ENCODE measurements at places on chromosomes 12 and 14.
A peak's percentile ranks its signal among the peaks of the same experiment; 100 is the strongest.

- DNase-seq = no peak
These were observed 40.9 kb downstream of the PELI2 start for GRCh38 chr14:56159066-56159465.

DNA sequence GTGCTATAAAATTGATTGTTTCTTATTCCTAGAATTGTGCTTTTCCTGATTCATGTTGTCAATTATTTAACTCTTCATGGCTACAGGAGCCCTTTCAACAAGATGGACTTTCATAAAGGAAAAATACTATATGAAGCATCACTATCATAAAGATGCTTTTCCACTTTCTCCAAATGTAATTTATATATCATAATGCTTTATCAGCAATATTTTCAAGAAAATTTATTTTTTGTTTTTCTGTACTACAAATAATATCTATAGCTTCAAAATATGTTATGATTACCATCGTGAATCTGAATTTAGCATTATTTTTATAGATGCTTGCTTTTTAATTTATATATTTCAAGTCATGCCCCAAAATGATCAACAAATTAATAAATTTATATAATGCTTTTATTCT lies 873.5 kb upstream of the LRFN5 start:
- no peak for DNase-seq

GRCh38 chr12:18754124-18754707 lies 16.3 kb downstream of the CAPZA3 start:
- no peak for DNase-seq

- no peak for DNase-seq
These were observed 35.8 kb downstream of the NFKBIA start for GRCh38 chr14:35368583-35369392.

DNA sequence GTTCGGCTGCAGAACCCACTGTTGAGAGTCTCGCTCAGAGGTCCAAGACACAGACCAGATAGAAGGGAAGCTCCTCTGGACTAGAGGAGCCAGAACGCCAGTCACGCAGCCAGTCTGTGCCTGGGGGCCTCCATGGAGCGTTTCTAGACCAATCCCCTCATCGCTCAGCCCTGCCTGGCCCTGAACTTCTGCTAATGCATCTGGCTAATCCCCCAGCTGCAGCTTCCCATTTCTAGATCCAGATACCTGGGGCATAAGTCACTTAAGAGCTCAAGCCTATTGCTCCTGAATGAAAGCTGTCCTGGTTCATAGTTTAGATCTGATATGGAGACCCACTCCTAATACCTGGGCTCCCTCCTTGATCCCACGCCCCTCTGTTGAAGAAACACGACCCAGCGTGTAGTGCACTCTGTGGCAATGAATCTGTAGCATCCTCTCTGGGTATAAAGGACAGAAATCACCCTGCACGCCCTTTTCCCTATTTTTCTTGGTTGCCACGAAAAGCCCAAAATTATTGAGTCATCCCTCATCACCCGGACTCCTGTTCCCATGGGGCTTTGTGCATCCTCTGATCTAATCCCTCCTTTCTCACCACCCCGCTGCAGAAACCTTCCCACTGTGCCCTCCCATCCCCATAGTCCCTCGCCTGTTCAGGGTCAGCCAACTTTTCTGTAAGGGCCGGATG lies 341.6 kb upstream of the FKBP4 start:
- no peak for DNase-seq

DNA sequence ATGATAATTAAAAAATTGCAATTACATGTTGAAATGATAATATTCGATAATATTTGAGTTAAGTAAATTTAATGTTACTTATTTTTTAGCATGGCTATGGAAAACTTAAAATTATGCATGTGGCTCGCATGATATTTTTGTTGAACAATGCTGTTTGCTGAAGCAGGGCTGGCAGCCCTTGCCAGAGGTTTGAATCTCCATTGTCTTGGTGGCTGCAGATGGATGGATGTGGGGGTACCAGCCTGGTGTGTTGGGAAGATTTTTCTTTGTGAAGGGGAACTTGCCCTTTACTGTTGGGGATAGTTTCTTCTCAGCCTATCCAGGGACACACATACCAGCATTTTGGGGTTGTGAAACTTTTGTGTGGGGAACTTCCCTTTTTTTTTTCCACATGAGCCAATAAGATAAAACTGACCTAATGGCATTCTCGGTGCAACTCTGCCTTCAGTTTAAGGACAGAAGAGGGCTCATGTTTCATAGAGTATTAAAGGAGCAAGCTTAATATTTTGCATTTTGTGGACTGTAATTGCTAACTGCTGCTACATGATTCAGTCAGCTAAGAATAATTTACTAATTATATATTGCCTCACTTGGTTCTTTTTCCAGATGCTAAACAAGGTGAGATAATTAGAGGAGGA lies 8.8 kb downstream of the RASSF3 start:
- DNase-seq = no peak

- DNase-seq = no peak
These were observed 6.0 kb upstream of the IRF9 start for GRCh38 chr14:24155100-24155499.

DNA sequence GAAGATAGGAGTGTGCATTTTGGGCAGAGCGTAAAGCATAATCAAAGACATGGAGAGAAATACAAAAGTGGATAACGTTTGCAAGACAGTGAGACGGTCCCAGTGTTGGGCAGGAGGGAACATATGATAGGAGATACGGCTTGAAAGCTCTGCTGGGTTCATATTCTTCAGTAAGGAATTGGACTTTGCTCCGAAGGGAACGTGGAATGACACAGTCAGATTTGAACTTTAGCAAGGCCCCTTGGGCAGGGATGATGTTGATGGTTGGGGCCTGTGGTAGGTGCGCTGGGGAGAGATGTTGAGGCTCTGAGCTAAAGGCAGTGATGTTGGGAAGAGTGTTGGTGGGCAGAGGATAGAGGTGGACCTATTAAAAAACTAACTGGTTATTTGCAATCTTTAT lies 143.5 kb upstream of the TBX3 start:
- no peak for DNase-seq

GRCh38 chr12:69324797-69325466 lies 23.2 kb upstream of the LYZ start:
- no peak for DNase-seq

DNA sequence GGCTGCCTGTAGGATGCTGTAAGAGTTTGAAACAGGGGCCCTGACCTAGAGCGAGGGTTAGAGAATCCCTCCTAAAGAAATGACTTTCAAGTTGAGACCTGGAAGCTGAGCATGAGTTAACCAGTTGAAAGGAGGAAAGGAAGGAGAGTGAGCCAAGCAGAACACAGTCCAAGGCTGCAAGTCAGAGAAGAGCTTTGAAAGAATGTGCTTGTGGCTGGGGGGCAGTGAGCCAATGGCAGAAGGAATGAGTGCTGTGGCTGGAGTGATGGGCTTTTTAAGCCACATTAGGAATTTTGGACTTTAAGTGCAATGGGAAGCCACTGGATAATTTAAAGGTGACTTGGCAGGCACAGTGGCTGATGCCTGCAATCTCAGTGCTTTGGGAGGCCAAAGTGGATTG lies 18.1 kb downstream of the CDKN1B start:
- DNase-seq = no peak

DNA sequence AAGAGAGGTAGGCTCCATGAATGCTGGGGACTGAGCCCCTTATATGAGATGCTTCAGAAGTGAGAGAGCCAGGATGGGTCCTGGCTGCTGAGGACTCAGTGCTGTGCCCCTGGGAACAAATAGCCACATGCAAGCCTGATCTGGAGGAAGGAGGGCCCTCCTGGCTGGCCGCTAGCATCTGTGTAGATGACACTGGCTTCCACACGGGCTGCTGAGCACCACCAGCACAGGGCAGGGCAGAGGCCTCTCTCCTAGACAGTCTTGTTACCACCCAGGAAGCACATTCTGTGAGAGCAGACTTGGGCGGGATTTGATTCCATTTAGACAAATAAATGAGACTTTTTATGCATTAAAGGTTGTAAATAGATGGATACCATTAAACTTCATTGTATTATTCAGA lies 48.0 kb downstream of the ZNF664 start:
- DNase-seq = no peak

DNA sequence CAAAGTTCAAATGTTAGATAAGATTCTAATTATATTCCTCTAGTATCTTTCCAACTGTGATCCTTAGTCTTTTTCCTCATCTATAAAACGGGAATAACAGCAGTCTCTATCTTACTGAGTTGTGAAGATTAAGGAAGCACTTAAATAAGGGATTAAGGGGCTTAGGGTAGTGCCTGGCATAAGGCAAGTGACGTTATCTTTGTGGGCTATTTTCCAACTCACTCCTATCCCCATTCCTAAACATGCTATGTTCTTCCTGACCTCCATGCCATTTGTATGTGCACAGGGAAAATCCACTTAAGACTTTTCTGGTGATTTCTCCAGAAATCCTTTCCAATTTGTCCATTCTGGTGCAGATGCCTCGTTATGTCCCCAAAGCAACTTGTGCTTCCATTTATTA lies 33.3 kb downstream of the SUPT16H start:
- no peak for DNase-seq

GRCh38 chr14:104105071-104105821 lies 19.7 kb downstream of the ASPG start:
- DNase-seq = no peak

DNA sequence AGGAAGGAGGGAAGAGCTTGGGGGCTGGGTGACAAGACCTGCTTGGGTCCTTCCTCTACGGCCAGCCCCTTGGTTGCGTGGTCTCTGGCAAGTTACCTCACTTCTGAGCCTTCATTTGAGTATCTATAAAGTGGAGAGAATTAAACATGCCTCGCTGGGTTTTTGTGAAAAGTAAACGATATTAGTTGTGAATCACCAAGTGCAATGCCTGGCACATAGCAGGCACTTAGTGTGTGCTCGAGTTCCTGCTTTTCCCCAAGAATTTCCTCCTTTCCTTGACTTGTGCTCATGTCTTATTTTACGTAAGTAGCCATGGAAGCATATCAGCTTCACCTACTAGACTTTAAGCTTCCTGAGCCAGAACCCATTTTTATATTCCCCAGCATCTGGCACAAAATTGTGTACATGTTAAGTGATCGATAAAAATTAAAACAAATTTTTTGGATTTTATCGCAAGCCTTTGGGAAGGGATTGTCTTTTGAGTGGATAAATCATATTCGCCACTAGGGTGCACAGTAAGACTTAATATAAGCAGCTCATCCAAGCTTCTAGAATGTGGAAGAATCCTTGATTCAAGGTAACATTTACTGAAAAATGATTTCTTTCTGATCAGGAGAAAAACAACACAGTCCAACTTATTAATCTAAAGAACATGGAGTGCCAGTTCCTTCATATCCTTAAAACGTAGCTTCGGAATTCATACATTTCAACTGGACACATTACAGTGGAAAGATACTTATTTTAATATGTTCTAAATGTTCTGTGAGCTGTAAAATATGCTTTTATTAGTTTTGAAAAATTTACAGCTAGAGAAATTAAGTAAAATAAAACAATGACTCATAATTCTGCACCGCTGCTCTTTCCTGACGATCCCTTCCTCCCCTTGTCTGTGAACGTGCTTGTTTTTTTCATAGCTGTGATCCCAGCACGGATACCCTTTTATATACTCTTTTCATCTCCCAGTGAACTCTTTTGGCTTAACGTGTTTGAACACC lies 62.0 kb downstream of the SLC25A47 start:
- DNase-seq = no peak

- no peak for DNase-seq
These were observed 3.3 kb downstream of the AHNAK2 start for GRCh38 chr14:104974665-104975390.

- DNase-seq = no peak
These were observed 7.7 kb downstream of the DCTN2 start for GRCh38 chr12:57539134-57539768.

GRCh38 chr14:70857496-70857890 lies 48.2 kb upstream of the MAP3K9 start:
- no peak for DNase-seq

DNA sequence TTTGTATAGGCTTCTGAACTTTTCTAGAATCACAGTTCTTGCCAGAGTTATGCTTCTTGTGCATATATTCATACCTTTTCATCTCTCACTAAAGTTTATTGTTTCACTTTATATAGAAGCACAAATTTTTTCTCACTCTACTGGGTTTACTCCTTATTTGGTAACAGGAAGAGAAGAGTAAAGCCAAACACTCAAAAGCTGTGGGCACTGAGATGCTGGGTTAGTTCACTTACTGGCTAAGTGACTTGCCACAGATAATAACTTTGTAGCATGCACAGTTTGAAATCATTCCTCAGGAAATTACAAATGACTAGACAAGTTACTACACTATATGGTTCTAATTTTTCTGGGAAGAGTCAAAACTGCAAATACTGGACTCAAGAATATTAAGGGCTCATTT lies 7.8 kb downstream of the HIGD1C start:
- no peak for DNase-seq

DNA sequence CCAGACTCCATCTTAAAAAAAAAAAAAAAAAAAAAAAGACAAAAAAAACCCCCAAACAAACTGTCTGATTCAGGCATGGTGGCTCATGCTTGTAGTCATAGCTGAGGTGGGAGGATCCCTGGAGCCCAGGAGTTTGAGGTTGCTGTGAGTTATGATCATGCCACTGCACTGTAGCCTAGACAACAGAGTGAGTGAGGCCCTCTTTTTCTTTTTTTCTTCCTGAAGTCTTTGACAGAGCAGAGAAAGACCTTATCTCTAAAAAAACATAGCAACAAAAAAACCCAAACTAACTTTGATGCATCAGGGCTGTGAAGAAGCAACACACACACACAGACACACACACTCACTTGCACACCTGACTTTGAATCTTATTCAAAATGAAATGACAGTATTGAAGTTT lies 7.7 kb upstream of the AMN1 start:
- DNase-seq = peak; percentile 54

GRCh38 chr12:110199339-110200123 lies 75.4 kb downstream of the IFT81 start:
- peak; percentile 11 for DNase-seq

- no peak for DNase-seq
These were observed 900 bp downstream of the KCTD10 start for GRCh38 chr12:109475993-109476806.

- no peak for DNase-seq
These were observed 535.6 kb upstream of the ATP2B1 start for GRCh38 chr12:90244232-90244631.

GRCh38 chr12:103197725-103198388 lies 240.4 kb downstream of the ASCL1 start:
- no peak for DNase-seq

DNA sequence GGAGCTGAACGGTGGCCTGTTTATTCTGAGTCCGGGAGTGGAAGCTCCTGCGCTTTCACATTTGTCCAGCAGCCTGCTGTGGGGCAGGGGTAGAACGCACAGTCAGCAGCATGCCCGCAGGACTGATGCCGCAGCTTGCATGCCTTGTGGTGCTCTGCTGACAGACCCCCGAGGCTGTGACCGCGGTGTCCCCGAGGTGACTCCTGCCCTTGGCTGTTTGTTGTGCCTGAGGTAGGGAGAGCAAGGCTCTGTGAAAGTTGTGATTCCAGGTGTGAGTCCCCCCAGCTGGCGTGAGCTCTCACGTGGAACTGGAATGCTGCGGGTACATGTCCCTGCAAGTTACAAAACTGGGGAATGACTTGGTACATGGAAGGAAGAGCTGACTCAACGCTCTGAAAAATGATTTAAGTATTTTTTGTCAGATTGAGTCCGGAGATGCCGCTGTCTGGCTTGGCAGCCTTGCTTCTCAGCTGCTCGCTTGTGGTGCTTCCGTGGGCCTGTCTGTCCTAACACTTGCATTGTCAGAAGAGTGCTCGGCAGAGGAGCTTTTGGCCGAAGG lies 18.1 kb downstream of the MLXIP start:
- DNase-seq = no peak
